SW 1271 (cell line): ENCODE measurements at places on chromosomes 7 and 10.

DNA sequence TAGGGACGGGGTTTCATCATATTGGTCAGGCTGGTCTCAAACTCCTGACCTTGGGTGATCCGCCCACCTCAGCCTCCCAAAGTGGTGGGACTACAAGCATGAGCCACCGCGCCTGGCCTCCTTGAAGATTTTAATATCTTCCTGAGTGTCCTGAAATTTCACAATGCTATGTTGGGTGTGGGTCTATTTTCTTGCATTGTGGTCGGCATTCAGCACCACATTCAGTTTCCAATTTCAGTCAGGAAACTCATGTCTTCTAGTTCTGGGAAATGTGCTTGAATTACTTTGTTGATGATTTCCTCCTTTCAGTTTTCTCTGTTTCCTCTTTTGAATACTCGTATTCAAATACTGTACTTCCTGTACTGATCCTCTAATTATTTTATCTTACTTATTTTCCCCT lies 49.3 kb upstream of the IL6 start:
- DNase-seq, result no peak

DNA sequence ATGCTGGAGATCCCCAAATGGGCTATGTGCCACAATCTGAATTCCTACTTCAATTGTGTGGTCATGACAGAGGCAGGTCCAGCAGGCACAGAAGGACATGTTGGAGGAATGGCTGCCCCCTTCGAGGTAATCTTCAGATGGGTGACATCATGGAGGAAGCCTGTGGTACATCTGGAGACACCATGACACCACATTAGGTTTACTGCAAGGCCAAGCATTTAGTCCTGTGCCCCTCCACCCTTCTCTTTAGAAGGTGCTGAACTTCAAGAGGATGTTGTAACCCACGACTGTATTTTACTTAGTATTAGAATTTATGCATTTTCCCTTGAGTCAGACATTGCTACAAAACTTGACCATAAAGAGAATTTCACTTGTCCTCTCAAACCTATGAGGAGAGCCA lies 75.1 kb upstream of the DDC start:
- no peak for DNase-seq

DNA sequence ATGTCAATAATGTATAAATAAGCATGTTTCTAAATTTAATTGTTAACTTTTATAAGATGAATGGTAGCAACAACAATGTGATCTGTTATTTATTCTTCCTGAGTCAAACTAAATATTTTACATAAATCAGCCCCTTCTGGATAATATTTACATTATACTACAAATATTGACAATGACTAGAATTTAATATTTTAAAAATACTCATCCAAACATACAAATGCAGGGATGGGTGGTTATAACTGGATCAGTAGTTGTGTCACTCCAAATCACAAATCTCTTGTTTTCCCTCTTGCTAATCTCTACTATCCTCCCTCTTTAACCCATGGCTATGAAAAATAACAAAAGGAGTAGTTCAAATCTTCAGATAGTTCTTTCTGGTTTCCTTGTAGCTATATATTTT lies 407.0 kb downstream of the HTR7 start:
- no peak for DNase-seq

DNA sequence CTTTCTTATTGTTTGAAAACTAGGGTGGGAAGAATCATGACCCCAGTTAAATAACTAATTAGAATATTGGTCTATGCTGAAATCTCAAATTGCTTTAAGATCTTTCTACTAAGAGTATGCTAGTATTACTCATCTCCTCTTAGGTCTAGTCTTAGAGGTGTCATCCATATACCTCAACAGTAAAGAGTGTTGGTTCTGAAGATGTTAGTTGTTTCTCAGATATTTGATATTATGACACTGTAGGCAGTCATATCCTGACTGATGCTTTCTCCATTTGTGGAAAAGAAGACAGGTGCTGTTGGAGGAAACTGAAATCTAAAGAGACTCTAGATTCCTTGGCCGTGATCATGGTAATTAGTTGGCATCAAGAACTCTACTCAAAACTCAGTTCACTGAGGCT lies 21.2 kb downstream of the BPGM start:
- DNase-seq, result no peak

DNA sequence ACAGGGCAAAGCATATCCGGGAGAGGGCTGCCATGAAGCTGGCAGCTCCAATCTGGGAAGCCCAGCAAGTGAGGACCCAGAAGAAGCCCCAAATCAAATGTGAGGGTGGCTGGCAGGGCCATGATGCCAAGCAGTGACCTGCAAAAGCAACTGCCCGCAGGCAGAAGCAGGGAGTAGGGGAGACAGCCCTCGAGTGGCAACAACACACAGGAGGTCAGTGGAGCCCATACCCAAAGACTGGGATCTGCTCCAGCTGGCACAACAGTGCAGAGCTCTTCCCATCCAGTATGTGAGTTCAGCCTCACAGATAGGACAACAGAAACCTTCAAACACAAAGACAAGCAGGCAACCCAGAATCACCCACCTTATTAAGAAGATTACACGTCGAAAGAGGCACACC lies 45.0 kb downstream of the GRID1 start:
- DNase-seq, result no peak

- no peak for DNase-seq
These were observed 14.1 kb downstream of the BMPR1A start for GRCh38 chr10:86770412-86770960.

DNA sequence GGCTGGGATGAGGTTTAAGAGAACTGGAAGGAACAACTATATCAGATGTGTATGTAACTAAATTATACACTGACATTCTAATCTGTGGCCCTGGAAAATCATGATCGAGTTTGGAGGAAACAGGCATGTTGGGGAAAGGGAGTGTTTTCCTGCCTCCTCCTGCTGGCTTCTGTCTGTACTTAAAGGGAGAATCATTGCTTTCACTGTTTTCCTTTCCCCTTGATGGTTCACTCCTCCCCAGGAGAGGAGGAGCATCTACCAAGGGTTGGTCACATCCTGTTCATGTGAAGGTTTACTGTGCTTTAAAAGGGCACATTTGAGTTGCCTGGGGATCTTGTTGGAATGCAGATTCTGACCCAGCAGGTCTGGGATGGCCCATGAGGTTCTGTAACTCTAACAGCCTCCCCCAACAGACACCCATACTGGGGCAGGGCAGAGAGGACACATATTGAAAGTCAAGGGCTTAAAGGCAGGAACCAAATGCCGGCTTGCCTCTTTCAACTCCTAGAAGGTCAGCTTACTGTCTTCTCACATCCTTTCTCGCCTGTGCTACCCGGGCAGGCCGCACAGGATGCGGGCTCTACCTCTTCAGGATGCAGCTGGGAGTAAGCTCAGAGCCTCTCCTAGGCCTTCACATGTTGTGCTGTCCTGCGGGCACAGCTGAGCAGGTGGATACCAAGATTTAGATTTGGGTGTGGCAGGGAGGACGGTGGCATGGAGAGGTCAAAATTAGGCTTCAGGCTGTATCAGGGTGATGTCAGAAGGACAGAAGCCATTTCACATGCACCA lies 694.8 kb downstream of the KCNMA1 start:
- no peak for DNase-seq

- DNase-seq, result no peak
These were observed 181.1 kb downstream of the NRP1 start for GRCh38 chr10:33153251-33153967.
